ENCODE measurements at places on chromosomes 7 and 10. TPM values are rescaled to one million over a fixed set of nuclear protein-coding genes. Genes with fewer than 3 reads are reported as not detected.

Gene BLNK
- total RNA-seq: not detected

Gene MPP7
- total RNA-seq: 2.8 TPM

Gene ASIC3
- total RNA-seq: not detected

Gene SPDYE5
- not detected for total RNA-seq

Gene ZNF365
- total RNA-seq: 2.7 TPM

Gene COG5
- total RNA-seq: 23.2 TPM

Gene CPA2
- total RNA-seq: not detected

Gene TMEM254
- 11.7 TPM for total RNA-seq

Gene GLRX3
- total RNA-seq: 55.4 TPM

Gene AKR1C1
- total RNA-seq: 2.4 TPM

Gene BRAT1
- total RNA-seq: 54.3 TPM

Gene LRRN3
- total RNA-seq: 1.9 TPM

Gene ITGA8
- 0.25 TPM for total RNA-seq

Gene AKR1C4
- not detected for total RNA-seq

Gene NODAL
- total RNA-seq: not detected

Gene TAS2R4
- 0.25 TPM for total RNA-seq

Gene HMX3
- total RNA-seq: not detected

Gene MMRN2
- total RNA-seq: 0.13 TPM

Gene VAX1
- total RNA-seq: not detected

Gene HOXA1
- total RNA-seq: 5.1 TPM

Gene TFEC
- not detected for total RNA-seq

Gene GNAT3
- total RNA-seq: not detected

Gene HYAL4
- total RNA-seq: not detected

Gene PLAC9
- not detected for total RNA-seq

Gene RADIL
- total RNA-seq: 0.63 TPM

Gene EN2
- not detected for total RNA-seq

Gene LRRC18
- not detected for total RNA-seq

Gene EBF3
- 0.16 TPM for total RNA-seq

Gene RAB19
- total RNA-seq: 0.33 TPM

Data from mesangial cell (primary cell).